ENCODE measurements at places on chromosomes 5 and 9. TPM values are rescaled to one million over a fixed set of nuclear protein-coding genes. Genes with fewer than 3 reads are reported as not detected.

KCNV2 gene
- polyA plus RNA-seq = 0.31 TPM

CYLC2 gene
- not detected for polyA plus RNA-seq

- no peak for DNase-seq
Measured at GRCh38 chr5:123549256-123549904, 37.4 kb downstream of the CSNK1G3 start.

GRCh38 chr5:123763201-123763600 lies 251.2 kb downstream of the CSNK1G3 start:
- DNase-seq = no peak

Data from renal pelvis (tissue), 12 donors.